Caki2 (cell line): ENCODE measurements at places on chromosomes 4 and X.

DNA sequence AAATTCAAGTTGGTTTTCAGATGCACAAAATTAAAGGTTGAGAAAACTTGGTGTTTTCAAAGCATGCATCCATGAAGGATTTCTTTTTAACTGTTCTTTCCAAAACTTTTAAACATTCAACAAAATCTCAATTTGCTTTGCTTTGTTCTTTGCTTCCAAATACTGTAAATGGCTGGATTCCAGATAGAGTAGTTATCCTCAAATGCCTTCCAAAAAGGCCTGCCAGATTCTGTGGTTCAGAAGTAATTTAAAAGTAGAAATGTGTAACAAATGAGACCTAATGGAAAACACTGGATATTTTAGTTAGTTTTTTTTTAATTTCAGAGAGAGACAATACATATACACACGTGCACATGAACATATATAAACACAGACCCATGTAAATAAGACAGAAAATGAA lies 97.3 kb downstream of the NR3C2 start:
- no peak for DNase-seq

DNA sequence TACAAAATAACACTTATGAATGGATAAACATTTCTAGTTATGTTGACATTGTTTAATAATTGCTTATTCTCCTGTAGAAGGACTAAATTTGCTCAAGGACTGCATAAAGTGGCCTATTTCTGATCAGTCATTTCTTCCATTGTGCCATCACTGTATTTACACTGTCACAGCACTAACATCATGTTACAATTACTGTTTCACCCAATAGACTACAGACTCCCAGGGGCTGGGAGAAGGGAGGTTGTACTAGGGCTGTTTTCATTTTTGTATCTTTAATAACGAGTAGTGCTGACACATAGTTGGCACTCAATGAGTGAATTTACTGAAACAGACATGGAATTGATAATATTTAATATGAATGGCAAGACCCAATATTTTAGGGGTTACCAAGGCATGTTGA lies 139.5 kb downstream of the SLC10A7 start:
- no peak for DNase-seq

GRCh38 chr4:89928838-89929237 lies 34.2 kb downstream of the MMRN1 start:
- DNase-seq, result no peak

DNA sequence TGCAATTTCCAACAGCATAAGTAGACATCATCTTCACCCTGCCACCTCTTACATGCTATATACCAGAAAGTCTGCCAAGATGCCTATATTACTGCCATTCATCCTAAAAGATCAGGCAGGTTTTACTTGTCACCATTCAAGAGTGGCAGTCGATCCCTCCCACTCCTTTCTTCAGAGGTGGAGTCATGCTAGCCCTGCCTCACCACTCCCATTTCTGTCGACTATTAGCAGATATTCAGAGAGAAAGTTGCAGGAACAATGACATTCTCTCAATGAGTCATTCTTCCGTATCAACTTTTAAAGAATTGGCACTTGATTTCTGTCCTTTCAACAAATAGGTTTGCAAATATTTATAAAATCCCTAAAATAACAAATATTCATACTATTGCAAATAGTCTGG lies 1060.1 kb downstream of the ADGRL3 start:
- no peak for DNase-seq

DNA sequence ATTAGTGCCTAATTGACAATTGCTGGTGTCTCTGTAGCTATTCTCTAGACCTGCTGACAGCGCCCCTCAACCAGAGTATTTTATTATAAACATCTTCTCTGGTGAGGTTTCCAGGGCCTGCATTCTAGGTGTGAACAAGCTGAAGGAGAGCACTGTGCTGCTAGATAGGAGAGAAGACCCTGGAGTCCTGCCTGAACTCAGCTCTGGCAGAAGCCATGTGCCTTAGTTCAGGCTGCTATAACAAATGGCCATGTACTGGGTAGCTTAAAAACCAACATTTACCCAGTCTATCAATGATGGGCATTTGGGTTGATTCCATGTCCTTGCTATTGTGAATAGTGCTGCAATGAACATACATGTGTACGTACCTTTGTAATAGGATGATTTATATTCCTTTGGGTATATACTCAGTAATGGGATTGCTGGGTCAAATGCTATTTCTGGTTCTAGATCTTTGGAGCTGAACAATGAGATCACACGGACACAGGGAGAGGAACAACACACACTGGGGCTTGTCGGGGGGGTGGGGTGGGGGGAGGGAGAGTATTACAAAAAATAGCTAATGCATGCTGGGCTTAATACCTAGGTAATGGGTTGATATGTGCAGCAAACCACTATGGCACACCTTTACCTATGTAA lies 185.5 kb upstream of the CPEB2 start:
- no peak for DNase-seq

GRCh38 chr4:133808151-133808550 lies 393.4 kb downstream of the PABPC4L start:
- DNase-seq, result no peak

GRCh38 chrX:30714138-30714537 lies 60.9 kb downstream of the GK start:
- DNase-seq, result no peak

DNA sequence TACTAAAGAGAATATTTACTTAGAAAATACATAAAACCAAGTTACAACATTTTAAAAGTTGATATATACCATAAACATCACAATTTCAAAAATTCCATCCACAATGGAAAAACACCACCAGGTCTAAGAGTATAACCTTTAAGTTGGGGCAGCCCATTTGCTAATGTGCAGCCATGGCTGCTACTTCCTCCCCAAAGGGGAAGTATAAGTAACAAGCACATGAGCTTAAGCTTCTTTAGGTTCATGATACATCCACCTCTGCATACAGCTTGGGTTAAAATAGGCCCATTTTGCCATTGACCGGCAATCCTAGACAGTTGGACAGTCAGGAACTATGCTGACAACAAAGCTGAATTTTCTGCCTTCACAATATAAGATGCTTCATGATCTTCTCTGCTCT lies 16.6 kb upstream of the GASK1B start:
- no peak for DNase-seq
